Cerebellar nuclear complex (tissue), 1 donor: ENCODE measurements at places on chromosomes 1 and 21.

DNA sequence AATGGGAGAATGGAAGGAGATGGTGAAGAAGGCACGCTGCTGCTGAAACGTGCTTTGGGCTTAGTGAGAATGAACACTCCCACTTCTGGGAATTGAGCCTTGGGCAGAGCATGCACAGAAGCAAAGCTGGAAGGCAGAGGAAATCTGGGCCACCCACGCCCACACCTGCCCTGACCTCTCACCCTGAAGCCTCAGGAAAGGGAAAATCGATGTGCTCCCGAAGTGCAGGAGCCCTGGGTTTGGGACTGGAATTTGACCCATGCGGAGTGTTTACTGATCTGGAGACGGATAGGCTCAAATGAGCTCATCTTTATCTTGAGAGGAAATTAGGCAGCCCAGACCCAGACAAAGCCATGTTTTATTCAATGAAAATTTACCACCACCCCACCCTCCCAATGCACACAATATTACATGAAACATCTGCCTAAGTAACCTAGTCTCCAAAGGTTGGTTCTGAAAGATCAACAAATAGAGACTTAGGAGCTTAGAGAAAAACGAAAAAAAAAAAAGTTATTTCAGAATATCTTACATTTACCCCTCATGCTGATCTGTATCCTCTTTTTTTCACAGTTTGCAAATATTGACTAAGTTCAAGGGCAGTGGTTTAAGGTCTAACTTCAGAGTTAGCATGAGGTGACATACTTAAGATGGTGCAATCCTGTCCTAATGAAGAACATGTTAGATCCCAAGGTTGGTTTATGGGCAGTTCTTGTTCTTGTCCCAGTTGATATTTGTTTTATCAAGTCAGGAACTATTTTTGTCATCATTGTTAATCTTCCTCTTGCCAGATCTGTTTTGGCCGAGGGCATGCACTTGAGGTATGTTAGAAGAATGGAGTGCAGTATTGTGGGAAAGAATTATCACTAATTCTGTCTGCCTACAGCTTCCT lies 63.0 kb downstream of the PROX1 start:
- no peak for DNase-seq

DNA sequence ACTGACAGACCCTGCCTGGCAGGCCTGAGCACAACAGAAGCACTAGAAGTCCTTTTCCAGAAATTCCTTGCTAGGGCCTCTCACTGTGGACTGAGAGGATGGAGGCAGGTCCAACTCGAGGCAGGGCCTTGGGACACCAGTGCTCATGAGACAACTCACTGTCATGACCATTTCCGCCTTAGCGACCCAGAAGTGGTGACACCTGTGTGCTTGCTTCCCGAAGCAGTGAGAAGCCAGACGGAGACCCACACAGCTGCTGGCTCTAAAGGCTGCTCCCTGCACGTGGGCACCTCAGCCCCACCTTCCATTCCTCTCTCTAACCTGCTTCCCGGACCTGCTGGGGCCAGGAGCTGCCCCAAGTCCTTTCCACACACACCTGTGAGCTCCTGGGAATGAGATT lies 33.0 kb downstream of the KCNC4 start:
- no peak for DNase-seq

- no peak for DNase-seq
These were observed 115.0 kb downstream of the ACBD6 start for GRCh38 chr1:180387413-180387812.

DNA sequence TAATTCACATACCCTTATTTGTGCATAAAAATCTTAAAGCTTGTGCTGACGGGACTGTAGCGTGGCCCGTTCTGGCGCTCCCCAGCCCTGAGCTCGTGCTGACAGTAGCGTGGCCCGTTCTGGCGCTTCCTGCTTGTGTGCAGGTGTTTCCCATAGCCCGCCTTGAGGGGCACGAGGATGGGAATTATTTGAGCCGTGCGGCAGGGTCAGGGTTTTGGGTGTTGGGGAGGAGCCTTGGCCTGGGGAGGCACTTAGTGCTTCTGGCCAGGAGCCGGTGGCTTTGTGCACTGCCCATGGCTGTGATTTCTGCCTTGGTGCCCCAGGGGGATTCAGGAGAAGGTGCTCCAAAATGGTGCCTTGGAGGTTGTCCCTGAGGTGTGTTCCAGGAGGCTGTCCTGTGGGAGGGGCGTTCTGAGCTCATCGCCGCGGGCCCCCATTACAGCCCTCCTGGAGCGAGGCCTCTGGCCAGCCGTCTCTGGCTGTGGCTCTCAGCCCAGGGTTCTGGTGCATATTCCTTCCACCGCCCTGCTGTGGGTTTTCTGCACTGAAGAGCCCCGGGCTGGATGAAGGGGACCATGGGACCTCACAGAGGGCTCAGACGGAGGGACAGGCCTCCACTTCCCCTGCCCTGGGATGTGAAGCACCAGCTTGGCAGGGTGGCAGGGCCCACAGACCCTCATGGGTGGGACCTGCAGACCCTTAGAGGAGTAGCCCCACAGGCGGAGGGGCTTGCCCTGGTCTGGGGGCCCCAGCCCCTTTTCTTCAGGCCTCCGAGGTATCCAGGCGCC lies 6.6 kb downstream of the SLX9 start:
- no peak for DNase-seq

DNA sequence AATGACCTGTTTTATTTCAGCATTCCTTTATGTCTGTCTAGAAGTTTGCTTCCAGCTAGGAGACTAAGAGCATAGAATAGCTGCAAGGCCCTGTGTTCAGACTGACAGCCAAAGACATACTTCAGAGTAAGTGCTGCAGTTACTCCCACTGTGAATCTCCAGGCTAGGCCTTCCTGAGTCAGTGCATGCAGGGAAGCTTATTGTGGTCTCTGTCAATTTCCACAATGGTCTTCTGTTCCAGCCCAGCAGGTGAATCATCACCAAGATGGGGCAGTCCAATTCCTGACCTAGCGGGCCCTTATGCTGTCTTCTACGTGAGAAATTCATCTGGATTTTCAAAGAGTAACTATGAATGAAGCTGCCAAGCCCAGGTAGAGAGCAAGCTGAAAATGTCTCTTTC lies 146.3 kb upstream of the C8B start:
- no peak for DNase-seq

DNA sequence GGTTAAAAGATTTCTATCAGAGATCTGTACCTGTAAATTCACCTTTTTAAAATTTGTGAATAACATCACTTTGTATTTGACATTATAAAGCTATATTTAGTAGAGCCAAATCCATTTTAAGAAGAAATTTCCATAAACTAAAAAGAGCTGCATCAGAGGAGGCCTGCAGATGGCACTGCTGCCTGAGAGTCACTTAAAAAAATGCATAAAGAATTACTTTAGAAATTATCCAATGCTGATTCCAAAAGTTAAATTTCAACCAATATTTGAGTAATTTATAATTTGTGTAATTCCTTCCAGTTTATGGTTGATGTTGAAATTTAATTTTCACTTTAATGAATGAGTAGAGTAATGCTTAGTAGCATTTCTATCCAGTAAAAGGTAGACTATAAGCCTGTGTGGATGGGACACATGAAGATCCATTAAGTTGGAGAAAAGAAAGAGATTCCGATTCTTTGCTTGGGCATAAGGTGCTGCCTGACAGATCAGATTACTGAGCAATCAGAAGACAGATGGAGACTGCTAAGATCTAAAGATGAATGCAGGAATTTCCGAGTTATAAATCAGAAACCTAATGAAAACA lies 20.7 kb upstream of the RPE65 start:
- no peak for DNase-seq

- no peak for DNase-seq
These were observed 62.0 kb downstream of the TRIM11 start for GRCh38 chr1:228344631-228345072.

GRCh38 chr1:238991765-238992495 lies 394.4 kb upstream of the CHRM3 start:
- no peak for DNase-seq

DNA sequence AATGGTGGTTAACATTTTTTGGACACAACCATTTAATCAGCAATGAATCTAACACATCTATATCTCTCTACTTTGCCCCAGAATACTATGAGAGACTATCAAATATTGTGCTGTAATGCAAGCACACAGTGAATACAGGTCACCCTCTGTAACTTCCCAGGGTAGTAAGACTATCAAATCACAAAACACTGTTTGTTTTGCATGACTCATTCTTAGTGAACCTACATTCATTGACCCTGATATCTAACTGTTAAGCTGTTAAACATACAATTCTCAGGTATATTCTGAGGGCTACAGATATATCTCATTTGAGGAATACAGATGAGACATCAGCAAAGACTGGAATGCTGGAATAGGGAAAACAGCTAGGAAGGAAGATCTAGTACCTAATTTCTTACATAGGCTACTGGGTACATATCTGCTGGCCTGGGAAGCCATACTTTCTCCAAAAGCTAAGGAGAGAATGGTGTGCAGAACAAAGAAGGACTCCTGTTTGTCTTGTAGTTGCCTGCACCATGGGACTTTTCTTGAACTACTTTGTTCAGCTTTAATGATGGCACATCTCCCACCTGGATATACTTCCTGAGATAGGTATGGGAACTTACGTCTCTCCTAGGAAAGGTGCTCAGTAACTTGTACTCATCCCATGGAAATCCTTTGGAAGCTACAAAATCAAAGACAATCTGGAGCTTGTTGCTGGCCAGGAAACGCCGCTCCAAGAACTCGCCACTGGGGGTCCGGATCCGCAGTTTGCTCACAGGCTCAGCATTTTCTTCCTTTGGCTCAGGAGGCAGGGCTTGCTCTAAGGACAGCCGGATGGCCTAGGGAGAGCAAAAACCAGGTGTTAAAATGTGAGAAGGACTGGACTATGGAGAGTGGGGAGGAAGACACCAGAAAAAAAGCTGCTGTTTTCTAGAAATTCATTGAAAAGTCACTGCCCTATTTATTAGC lies 51.9 kb upstream of the DMRTA2 start:
- DNase-seq, result no peak
